HFF-Myc (cell line): ENCODE measurements at places on chromosomes 2 and 18.
A peak's percentile ranks its signal among the peaks of the same experiment; 100 is the strongest.

DNA sequence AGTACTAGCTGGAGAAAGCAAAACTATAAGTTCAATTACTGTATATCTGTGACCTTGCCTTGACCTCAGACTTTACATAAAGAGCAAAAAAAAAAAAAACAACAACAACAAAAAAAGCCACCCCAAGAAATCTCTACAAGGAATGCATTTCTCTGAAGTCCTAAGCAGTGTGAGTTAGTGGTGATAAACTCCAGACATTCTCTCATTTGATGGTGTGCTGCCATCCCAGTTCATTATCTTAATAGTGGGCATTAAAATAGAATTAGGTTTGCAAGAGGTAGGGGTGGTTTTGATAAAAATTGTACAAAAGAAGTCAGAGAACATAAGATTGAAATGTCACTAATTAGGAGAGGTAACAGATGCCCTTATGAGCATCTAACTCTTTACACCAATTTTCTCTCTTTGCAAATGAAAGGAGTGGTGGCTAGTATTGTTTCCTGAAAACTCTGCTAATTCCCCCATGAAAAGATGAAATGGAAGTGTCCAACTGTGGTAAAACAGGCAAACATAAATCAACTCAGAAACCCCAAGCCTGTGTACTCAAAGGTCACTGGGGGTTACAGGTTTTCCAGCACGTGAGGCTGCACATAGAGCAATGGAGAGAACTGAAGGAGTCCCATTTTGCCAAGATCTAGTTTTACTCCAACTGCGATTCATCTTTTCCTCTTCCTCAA, 131.9 kb downstream of the MEIS1 start:
- DNase-seq = no peak

DNA sequence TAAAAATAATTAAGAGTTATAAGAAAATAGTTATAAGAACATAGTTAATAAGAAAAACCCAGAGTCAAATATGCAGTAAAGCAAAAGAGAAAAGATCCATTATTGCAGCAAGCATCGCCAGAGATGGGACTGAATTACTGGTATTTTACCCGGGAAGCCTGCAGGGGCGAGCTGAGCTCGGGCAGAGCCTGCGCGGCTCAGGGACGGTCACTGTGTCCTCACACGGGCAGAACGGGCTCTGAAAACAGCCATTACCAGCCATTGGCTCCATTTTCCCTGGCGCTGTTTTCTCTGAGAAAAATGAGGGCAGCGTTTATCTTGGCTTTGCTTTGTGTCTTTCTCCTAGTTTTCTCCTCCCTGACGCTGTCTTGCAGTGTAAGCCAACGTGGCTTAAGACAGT, 95.3 kb upstream of the ALKAL2 start:
- DNase-seq = no peak

DNA sequence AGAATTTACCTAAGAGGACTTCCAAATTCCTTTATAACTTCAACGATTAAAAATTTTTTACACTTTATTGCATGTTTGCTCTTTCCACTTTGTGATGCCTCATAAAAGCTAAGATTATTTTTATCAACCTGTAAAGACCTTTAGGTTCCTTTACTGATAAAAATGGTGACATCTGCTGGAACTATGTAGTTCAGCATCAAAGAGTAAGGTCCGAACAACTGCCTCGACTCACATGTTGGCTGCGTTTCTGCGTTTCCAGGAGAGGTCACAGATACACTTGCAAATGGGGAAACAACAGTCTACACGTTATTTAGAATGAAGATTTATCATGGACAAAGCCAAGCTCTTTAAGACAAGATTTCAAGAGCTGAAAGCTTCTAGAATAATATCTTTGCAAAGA, 18.8 kb upstream of the TMX3 start:
- no peak for DNase-seq

DNA sequence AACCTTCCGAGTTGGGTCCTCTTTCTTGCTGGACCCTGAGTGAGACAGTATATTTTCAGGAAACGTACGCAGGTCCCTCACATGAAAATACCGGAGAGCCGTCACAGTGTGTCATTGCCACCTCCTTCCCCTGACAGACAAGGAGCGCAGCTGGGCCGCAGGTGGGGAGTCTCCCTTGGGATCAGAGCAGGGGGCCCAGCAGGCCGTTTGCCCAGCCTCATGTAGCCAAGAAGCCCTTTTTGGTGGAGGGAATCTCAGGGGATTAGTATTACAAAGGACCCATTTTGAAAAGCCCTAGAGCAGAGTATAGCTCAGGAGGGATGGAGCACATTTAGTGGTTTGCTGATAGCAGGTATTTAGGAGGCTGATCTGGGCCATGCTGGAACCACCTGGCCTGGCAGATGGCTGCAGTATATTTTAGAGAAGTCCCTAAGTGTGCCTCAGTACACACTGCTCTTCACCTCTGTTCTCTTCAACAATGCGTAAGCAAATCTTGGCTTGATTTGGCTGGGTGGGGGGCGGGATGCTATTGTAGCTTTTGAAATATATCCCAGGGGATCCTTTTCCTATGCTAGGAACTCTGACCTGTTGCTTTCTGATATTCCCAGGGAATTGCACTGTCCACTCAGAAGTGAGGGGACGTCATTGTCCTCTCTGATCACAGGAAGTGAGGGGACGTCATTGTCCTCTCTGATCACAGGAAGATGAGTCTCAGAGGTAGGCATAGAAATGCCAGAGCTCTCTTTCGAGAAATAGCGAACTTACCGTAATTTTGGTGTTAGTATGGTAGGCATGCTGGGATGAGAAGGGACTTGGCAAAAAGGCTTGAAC, 171.9 kb downstream of the HRH4 start:
- no peak for DNase-seq

- no peak for DNase-seq
Measured at GRCh38 chr18:66438711-66439536, 165.0 kb downstream of the CDH19 start.

- DNase-seq = peak; percentile 45
Measured at GRCh38 chr2:54065411-54065810, 50.0 kb upstream of the ACYP2 start.

DNA sequence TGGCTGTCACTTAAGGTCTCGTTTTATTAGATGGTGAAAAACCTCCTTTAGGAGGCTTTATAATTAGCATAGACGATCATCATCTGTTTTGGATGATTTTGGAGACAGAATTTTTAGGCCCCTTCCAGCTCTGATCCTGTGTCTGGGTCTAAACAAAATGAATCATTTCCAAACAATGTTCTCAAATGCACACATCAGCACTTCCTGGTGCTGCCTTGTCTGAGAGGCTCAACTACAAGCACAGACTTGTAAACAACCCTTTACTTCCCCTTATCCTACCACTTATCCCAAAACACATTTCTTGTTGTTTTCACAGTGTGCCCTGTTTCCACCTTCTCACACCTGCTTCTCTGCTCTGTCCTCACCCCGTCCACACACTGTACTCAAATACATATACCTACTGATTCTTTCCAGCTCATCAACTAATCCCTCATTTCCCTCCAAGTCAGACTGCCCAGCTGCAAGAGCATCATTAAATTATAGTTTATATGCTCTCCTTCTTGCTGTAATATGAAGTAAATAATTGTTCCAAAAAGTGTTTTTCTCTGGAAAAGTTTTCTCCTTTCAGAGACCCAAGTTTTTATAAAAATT, 71.2 kb upstream of the COL3A1 start:
- no peak for DNase-seq

- DNase-seq = no peak
Measured at GRCh38 chr2:174771631-174772471, 7.6 kb upstream of the CHRNA1 start.

GRCh38 chr18:28176698-28176947, 307 bp downstream of the CDH2 start:
- no peak for DNase-seq

- DNase-seq = no peak
Measured at GRCh38 chr2:61074100-61074499, 8.4 kb downstream of the SANBR start.

DNA sequence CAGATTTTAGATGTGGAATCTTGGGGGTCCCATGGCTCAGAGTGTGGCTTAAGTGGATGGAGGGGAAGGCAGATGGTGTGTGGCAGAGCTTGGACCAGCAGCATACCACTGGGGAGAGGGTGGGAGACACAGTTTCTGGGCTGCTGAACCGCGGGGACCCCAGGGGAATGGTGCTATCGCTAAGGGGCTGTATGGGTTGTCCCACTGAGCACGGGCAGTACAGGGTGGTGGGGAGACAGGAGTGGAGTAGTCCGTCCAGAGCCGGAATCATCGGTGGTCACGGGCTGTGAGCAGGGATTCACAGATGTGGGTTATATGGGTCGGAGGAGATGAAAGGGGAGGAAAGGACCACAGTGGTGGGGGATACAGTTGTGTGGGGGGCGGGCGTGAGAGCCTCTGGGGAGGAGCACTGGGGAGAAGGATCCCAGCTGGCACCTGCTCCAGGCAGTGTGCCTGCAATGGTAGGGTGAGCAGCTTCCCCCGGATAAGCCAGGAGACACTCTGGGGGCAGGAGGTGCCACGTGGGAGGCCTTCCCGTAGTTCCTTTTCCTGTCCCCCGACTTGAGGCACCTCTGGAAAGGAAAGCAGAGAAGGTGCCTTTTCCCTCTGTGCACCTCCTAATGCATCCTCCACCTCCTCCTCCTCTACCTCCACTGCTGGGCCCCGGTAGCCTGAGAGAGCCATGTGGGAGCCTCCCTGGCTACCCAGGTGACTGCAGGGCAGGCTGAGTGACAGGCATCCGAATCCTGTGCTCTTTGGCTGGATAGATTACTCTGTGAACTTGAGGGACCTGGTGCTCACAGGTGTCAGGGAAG, 24.9 kb downstream of the IGFBP5 start:
- DNase-seq = no peak

DNA sequence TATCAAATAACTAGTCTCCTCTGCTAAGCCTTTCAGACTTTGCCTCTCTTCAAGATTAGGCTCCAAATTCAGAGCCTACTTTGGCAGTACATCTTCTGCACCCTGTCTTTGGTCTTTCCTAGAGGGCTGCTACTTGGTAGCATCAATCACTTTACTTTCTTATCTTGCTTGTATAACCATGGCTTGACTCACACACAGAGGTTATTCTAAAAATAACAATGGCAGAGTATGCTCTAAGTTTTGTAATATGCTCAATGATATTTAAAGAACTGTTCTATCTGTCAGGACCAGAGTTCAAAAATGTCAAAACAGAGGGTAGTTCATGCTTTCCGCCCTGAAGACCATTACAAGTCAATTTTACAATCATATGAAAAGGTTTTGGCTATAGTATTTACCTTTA, 27.7 kb downstream of the THOC1 start:
- no peak for DNase-seq

- no peak for DNase-seq
Measured at GRCh38 chr2:150122871-150123613, 364.4 kb downstream of the RND3 start.

DNA sequence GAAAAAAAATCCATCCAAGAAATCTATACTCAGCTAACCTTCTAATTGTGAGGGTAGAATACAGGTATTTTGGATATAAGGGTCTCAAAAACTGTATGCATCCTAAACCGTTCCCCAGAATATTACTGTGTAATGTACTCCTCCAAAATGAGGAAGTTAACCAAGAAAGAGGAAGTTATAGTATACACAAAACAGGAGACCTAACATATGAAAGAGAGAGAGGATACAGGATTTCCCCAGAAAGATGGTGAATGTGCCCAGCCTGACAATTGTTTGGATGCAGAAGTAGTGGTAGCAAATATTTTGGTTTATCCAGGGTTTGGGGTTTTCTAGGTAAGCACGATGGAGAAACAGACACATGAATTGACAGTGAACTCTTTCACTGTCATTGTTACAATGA, 50.6 kb downstream of the GALNT3 start:
- DNase-seq = no peak

DNA sequence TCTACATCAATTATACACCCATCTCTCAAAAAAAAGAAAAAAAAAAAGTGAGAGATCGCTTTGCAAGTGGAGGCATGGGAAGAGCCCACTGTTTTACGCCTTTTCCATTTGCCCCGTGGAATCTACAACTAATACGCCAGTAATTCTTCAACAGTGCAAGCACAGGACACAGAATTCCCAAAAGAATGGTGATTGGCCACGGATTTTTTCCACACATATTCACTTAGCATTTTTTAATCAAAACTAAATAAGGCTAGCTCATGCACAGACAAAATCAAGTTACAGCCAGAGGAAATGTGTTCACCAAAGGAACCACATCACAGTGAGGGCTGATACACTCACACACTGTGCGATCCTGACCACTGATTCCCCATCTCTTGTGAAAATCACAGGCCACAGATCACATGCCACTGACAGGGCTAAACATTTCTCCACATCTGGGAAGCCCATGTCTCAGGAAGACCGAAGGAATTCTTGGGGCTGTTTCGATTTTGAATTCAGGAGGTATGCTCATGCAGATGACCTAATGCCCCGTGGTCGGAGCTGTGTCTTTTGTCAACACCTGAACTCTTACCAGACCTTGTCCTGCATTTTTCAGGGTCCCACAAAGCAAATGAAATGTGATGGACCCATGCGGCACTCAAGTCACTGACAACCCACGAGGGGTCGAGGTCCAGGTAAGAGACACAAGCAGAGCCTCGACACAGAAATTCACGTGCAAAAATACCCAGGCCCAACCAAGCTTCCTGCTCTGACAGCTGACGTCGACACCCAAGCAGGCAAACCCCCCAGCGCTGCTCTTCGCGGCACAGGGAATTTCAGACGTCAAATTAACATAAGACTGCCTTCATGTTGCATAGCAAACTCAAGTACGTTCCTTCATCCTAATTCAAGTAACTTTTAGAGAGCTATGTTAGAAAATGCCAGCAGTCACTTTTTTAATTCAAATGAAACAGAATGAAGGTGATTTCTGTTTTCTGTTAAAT, 69.6 kb downstream of the ZNF516 start:
- DNase-seq = no peak

- DNase-seq = no peak
Measured at GRCh38 chr2:71379086-71379485, 47.5 kb downstream of the ZNF638 start.

DNA sequence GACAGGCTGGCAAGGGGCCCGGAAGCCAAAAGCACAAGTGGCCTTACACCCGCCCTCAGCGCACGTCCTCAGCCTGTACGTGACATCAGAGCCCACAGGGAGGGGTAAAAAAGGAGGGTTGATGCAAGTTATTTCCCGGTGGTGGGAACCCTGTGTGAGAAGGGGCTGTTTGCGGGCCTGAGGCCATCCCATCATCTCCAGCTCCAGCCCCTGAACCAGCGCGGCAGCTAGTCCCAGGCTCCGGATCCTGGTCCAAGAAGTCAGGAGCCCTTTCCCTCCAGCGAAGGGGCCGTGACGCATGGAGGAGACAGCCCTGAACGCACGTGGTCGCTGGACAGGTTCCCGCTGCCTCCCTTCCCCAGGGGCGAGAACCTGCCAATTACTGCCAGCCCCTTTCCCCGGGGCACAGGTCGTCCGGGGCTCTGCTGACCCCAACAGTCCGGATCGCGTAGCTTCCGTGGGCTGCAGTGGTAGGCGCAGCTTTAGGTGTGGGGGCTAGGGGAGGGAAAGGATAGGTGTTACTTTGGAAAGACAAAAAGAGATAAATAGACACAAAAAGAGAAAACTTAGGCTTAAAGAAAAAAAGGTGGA, 1.3 kb upstream of the LRP2 start:
- DNase-seq = no peak

DNA sequence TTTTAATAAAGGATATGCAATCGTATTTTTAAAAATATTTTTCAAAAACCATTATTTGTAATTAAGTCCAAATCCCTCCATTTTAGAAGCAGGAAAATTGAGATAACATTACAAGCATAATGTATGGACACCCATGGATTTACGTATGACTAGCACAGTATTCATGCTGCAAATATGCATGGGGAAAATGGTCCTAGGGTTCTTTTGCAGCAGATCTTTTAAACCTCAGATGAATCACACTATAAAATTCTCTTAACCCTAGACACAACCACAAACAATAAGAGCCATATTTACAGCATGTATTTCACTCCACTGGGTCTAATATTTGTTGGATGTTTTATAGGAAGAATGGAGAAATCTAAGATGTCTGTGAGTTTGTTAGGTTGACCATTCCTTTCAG, 453.4 kb downstream of the TGIF1 start:
- peak; percentile 74 for DNase-seq
